Mesenchymal stem cell (in vitro differentiated cells and primary cell): ENCODE measurements at places on chromosomes 2 and 18.

- H3K4me3 ChIP-seq = no peak overlapping the region
- H3K27me3 ChIP-seq = no peaks in the 10 kb centered on the region
Measured at GRCh38 chr2:209147981-209148380, 275.9 kb upstream of the MAP2 start.

DNA sequence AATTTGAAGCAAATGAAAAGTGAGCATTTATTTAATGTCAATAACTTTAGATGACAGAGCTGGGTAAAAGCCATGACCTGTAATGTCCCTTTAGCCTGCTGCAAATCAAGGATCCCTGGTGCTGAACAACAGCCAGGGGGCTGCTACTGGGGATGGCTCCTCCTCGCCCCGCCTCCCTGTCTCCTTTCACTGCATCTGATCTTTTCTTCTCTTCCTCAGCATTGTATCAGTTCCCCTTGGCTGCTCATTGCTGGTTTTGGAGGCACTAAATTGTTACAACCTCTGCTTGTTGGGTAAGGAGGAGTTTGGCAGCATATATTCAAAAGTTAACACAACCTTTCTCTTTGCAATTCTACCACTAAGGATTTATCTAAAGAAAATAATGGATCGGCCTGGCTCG is 236.3 kb upstream of the ID2 start:
- no peak overlapping the region for H3K27ac ChIP-seq
- no peak overlapping the region for H3K4me3 ChIP-seq
- DNase-seq = no peak
- H3K27me3 ChIP-seq = no peaks in the 10 kb centered on the region

DNA sequence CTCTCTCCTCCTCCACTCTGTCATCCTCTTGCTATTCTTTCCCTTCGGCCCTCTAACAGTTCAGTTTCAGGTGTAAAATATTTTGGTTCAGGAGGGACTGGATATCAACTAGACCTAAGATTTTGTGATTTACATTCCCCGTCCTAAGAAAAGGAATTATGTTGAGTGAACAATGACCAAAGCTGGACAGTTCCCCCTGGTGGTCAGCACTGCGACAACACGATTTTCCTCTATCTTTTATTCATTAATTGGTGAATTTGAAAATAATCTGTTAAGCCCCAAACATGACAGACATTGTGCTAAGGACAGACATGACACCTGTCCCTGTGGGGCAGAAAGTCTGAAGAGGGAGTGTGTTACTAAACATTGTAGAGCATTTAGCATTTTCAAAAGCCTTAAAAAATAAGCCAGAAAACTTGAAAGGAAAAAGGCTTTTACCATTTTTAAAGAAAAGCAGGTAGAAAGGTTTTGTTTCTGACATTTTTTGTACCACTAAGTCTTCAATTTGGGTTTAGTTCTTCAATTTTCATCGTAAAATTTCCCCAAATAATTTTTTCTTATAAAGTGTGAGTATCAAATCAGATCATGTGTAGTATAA is 28.4 kb upstream of the GTF2A1L start:
- H3K27ac ChIP-seq = no peak overlapping the region
- H3K4me3 ChIP-seq = no peak overlapping the region
- H3K36me3 ChIP-seq = peaks cover 2% of the 10 kb centered on the region
- peak; percentile 54 for DNase-seq
- H3K4me1 ChIP-seq = no peaks in the 10 kb centered on the region

- no peak overlapping the region for H3K27ac ChIP-seq
- H3K4me1 ChIP-seq = peaks cover 9% of the 10 kb centered on the region
- DNase-seq = no peak
- no peaks in the 10 kb centered on the region for H3K27me3 ChIP-seq
- H3K4me3 ChIP-seq = no peak overlapping the region
Measured at GRCh38 chr2:217062768-217063167, 202.9 kb upstream of the TNP1 start.

DNA sequence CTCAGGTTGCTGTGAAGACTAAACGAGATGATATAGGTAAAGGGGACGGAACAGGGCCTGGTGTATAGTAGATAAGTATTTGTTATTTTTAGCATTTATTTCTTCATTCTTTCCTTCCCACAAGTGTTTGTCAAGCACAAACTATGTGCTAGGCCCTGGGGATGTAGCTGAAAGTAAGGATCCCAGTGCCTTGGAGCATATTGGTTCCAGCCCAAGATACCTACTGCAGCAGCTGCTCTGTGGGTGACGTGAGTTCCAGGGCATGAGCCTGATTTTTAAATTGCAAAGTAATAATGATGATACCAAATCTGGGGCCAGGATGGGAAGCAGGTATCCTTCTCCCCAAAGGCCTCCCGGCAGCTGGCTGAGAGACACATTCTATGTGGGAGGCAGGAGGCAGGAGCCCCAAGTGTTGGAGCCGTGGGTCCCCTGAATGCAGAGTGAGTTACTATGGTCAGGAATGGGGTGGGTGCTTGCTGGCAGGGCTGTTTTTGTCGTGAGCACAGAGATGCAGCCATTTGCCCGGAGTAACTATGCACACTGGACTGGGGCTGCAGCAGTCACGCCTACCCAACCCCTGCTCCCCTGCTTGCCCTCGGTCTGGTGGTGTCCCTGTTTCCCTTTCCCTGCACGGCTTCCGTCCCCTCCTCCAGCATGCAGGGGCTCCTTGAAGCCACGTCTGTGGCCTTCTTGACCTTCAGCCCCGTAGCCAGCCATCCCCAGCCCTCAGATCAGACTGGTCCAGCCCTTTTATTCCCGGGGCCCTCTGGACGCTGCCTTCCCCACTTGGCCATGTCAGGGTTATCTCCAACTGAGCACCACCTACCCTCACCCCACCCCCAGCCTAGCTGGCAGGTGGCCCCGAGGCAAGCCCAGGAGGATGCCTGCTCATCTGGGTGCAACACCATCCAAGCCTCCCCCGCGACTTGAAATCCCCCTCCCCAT is 52.4 kb downstream of the INHBB start:
- no peak overlapping the region for H3K4me3 ChIP-seq
- no peaks in the 10 kb centered on the region for H3K36me3 ChIP-seq
- peak overlapping the region; percentile 28 for H3K27ac ChIP-seq
- DNase-seq = peak; percentile 23

- no peak overlapping the region for H3K4me3 ChIP-seq
- peaks cover 5% of the 10 kb centered on the region for H3K36me3 ChIP-seq
- H3K4me1 ChIP-seq = peaks cover 9% of the 10 kb centered on the region
- DNase-seq = peak; percentile 59
Measured at GRCh38 chr2:175097297-175097696, 70.7 kb downstream of the ATF2 start.

GRCh38 chr2:45945302-45945717 is 293.8 kb downstream of the PRKCE start:
- no peaks in the 10 kb centered on the region for H3K27me3 ChIP-seq
- no peak overlapping the region for H3K27ac ChIP-seq
- peaks cover 2% of the 10 kb centered on the region for H3K36me3 ChIP-seq
- DNase-seq = no peak
- H3K4me1 ChIP-seq = peaks cover 18% of the 10 kb centered on the region

DNA sequence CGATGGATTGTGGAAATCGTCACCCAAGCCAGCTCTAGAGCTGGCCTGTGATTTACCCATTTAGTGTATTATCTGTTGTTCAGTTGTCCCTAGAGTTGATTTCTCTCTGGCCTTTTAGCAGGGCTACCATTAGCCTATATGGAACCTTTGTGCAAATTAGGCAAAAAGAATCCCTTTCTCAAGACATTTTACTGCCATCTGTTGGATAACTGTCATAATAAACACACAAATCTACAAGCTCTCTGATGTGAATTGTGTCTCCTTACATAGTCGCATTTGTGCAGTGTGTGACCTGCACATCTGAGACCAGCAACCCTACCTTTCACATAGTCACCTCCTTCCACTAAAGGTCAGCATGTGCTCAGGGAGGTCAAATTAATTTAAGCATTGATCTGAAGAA is 34.0 kb downstream of the LOXHD1 start:
- peak; percentile 6 for DNase-seq
- H3K4me1 ChIP-seq = peaks cover 3% of the 10 kb centered on the region
- no peak overlapping the region for H3K4me3 ChIP-seq
- no peaks in the 10 kb centered on the region for H3K36me3 ChIP-seq
- no peak overlapping the region for H3K27ac ChIP-seq
- peaks cover 22% of the 10 kb centered on the region for H3K27me3 ChIP-seq

GRCh38 chr2:3624059-3624794 is 29.3 kb downstream of the COLEC11 start:
- H3K36me3 ChIP-seq = no peaks in the 10 kb centered on the region
- peaks cover 2% of the 10 kb centered on the region for H3K4me1 ChIP-seq
- DNase-seq = peak; percentile 59
- H3K4me3 ChIP-seq = no peak overlapping the region
- H3K27me3 ChIP-seq = peaks cover 3% of the 10 kb centered on the region

GRCh38 chr2:108449410-108450130 is 564 bp downstream of the GCC2 start:
- peak; percentile 68 for DNase-seq
- H3K4me3 ChIP-seq = peak overlapping the region; percentile 70
- H3K27me3 ChIP-seq = no peaks in the 10 kb centered on the region

GRCh38 chr2:26530696-26531095 is 52.8 kb upstream of the OTOF start:
- H3K27ac ChIP-seq = no peak overlapping the region
- no peak overlapping the region for H3K4me3 ChIP-seq
- peak; percentile 20 for DNase-seq
- H3K36me3 ChIP-seq = no peaks in the 10 kb centered on the region

DNA sequence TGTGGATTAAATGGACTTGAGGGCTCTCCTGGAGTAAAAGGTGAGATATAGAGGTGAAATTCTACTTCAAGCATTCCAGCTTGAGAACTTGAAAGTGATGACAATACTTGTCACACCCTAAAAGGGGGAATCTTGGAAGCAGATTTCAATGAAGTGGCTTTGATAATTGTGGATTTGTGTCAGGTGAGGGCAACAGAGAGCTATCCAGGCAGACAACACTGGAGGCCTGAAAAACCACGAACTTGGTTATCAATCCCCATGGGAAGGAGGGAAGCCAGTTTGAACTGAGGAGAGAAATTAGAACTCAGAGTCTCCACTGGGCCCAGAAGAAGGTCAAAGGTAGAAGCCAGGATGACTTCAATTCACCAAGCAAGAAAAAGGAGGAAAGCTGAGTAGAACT is 263.9 kb downstream of the FIGN start:
- H3K4me1 ChIP-seq = no peaks in the 10 kb centered on the region
- H3K27ac ChIP-seq = no peak overlapping the region
- no peaks in the 10 kb centered on the region for H3K36me3 ChIP-seq
- no peak overlapping the region for H3K4me3 ChIP-seq
- H3K27me3 ChIP-seq = no peaks in the 10 kb centered on the region
- DNase-seq = peak; percentile 31

GRCh38 chr2:8098476-8099266 is 583.2 kb upstream of the ID2 start:
- H3K36me3 ChIP-seq = no peaks in the 10 kb centered on the region
- no peak overlapping the region for H3K4me3 ChIP-seq

DNA sequence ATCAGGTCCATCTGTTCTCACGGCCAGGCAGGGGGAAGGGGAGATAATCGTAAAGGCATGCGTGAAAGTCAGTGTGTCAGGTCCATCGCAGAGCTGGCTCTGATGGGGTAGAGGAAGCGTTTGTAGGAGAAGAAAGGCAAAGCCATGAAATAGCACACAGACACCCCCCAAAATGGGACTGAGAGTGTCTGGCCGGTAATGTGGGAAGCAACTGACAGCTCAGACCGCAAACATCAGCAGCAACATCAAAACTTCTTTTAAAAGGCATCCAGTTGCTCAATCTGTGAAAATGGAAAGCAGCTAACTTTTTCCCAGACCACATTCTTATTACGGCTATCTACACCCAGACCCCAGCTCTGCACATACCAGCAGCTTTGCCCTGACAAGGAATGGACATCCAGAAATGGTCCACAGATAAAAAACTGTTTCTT is 232.6 kb downstream of the EN1 start:
- no peak overlapping the region for H3K27ac ChIP-seq
